ENCODE measurements at places on chromosomes 7 and 10.

GRCh38 chr10:48725708-48726107 is 41.0 kb downstream of the WDFY4 start:
- DNase-seq, result no peak

- peak; percentile 13 for DNase-seq
Observed at GRCh38 chr10:24465891-24466818, 257.2 kb downstream of the KIAA1217 start.

GRCh38 chr7:158266817-158267741 is 320.5 kb downstream of the PTPRN2 start:
- no peak for DNase-seq

DNA sequence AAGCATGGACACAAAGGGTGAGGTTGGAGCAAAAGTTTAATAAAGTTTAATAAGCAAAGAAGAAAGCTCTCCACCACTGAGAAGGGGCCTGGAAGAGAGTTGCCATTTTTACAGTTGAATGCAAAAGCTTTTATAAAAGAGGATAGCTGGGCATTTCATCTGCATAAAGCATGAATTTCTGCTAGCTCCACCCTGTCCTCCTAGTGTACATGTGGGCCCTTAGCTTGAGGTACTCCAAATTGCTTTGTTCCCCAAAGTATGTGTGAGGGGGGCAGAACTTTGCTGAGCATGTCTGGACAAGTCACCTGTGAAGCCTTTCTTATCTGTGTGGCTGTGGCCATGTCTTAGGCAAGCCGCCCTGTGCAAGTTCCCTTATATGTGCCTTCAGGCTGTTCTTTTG is 22.6 kb upstream of the CROT start:
- no peak for DNase-seq

DNA sequence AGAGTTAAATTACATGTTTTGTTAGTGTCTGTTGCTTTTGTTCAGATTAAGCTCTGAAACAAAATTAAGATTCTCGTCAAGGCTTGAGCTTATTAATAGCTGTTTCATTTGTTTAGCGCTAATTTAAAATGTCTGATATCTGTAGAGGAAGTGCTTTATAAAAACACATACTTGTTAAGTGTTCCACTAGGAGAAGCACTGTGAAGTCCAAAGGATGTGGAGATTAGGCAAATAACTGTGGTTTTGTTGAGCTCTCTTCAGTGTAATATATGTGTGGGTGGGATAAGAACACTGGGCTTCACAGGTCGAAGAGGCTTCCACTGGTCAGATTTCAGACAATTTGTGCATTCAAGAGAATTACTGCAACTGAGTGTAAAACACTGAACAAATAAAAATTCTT is 242.0 kb downstream of the AUTS2 start:
- no peak for DNase-seq

All from erythroblast (primary cell).